ENCODE measurements at places on chromosomes 1 and 21. TPM values are rescaled to one million over a fixed set of nuclear protein-coding genes. Genes with fewer than 3 reads are reported as not detected.

The STYXL2 gene
- not detected for total RNA-seq

The AMY1A gene
- not detected for total RNA-seq

The IQGAP3 gene
- 16.6 TPM for total RNA-seq

The KLF17 gene
- total RNA-seq: 0.13 TPM

The TEKT2 gene
- total RNA-seq: 0.36 TPM

The CACNA1S gene
- total RNA-seq: not detected

The GPR25 gene
- total RNA-seq: not detected

The PCSK9 gene
- total RNA-seq: 0.85 TPM

The S100A2 gene
- total RNA-seq: 2.4 TPM

The MYOG gene
- total RNA-seq: not detected

The CLCN6 gene
- total RNA-seq: 13.1 TPM

The FCRL4 gene
- not detected for total RNA-seq

The TFAP2E gene
- total RNA-seq: 0.33 TPM

The FLG gene
- total RNA-seq: 0.23 TPM

The CBR1 gene
- total RNA-seq: 152 TPM

The KRTAP12-4 gene
- not detected for total RNA-seq

The MSH4 gene
- total RNA-seq: 0.33 TPM

The LCE2A gene
- not detected for total RNA-seq

The S100A7 gene
- total RNA-seq: not detected

The C1QA gene
- not detected for total RNA-seq

The CD1B gene
- total RNA-seq: not detected

The CASZ1 gene
- 0.50 TPM for total RNA-seq

The KISS1 gene
- total RNA-seq: not detected

The MYBPH gene
- not detected for total RNA-seq

The PRKCZ gene
- total RNA-seq: 1.3 TPM

The PER3 gene
- total RNA-seq: 9.9 TPM

The PEX19 gene
- 55.5 TPM for total RNA-seq

The SMCP gene
- total RNA-seq: not detected

The CR1L gene
- total RNA-seq: not detected

The FAM110D gene
- not detected for total RNA-seq

The SPRR4 gene
- total RNA-seq: not detected

The NEGR1 gene
- 15.7 TPM for total RNA-seq

The MFAP2 gene
- total RNA-seq: 39.9 TPM

The CLK2 gene
- total RNA-seq: 33.0 TPM

The RXRG gene
- not detected for total RNA-seq

The ZMYND12 gene
- total RNA-seq: 1.3 TPM

All from smooth muscle cell of the pulmonary artery (primary cell).